Stimulated activated CD8-positive, alpha-beta memory T cell treated with anti-CD3 and anti-CD28 coated beads, Interleukin-4, amount 100 ng/mL, for 48 hours (primary cell): ENCODE measurements at places on chromosomes 5 and 9.

DNA sequence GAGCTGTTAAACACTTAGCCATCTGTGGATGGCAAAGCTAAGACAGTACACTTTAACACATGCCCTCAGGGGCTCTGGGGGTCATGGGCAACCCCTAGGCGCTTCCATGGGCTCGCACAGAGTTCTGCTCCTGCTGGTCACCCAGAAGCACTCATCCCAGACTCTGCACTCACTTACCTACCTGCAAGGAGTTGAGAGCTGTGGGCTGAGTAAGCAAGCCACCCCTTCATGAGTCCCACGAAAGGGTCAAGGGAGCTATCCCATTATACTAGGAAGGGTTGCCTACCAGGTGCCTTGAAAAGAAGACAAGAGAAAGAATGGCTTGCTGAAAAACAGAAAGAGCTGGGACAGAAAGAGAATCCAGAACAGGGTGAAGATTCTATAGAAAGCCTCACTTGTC is 72.4 kb downstream of the CFAP95 start:
- no peak for DNase-seq

DNA sequence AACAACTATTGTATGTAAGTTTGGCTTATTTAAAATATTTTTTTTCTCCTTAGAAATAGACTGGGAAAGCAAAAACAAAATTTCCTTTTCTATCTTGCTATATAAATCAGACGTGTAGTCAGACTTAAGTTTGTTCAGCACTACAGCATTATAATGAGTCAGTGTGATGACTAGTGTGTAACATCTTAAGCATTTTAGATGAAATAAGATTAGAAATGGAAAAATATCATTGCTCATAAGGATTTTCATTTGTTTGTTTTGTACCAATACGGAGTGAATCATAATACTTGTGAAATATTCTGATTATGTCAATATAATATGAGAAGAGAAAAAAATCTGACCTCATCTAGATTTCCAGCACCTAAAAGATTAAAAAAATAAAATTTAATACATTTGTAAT is 64.7 kb upstream of the RICTOR start:
- DNase-seq, result no peak

GRCh38 chr9:89364666-89365531 is 46.6 kb downstream of the SECISBP2 start:
- no peak for DNase-seq

DNA sequence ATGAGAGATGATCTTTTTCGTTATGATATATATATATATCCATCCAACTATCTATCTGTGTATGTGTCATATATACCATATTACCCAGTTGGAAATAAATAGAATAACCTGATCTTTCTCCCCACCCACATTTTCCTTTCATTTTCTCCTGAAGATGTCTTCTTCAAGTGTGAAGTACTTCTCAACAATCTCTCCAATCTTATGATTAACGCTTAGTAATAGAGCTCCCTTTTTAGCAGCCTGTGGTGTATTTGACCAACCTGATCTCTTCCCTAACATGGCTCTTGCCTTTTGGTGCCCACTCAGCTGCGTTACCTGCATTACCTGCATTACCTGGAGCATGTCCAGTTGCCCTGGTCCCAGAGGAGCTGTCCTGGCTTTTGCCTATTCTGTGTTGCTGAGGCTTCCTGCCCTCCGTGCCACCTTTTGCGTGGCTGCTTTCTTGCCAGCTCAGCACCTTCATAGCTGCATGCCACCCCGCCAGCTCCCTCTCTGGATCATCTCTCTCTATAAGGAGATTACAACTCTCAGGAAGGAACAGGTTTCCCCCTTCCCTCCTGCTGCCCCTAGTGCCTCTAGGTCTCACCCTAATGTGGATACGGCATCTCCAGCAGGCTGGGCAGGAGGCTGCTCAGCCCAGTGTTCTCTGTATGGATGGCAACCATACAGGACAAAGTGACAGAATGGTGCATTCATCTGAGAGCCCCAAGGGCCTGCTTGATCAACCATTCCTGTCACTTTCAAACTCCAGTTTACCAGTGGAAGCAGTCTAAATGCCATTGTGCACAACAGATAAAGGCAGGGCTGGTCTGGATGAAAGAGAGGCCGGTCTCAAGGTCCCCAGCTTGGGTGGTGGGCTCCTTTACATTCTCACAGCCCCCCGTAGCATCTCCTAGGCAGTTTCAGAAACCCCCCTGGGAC is 126.7 kb downstream of the GADD45G start:
- no peak for DNase-seq

- no peak for DNase-seq
Observed at GRCh38 chr9:134171316-134172197, 7.2 kb upstream of the RNU6ATAC start.

GRCh38 chr5:14123974-14124482 is 19.1 kb upstream of the TRIO start:
- no peak for DNase-seq

- no peak for DNase-seq
Observed at GRCh38 chr5:177354711-177355110, 3.0 kb upstream of the RGS14 start.

DNA sequence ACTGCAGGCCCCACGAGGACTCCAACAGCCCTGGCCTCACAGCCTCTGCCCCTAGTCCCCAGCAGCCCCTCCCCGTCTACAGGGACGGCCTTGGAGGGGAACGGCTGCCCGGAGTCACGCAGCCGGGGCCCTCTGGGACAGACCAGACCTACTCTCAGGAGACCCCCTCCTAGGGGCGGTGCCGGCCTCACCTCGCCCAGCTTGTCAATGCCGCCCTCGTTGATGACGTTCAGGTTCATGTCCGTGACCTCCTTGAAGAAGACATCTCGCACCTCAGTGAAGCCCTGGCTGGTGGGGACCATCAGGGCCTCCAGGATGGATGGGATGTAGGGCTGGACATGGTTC is 58.6 kb downstream of the LRSAM1 start:
- no peak for DNase-seq

DNA sequence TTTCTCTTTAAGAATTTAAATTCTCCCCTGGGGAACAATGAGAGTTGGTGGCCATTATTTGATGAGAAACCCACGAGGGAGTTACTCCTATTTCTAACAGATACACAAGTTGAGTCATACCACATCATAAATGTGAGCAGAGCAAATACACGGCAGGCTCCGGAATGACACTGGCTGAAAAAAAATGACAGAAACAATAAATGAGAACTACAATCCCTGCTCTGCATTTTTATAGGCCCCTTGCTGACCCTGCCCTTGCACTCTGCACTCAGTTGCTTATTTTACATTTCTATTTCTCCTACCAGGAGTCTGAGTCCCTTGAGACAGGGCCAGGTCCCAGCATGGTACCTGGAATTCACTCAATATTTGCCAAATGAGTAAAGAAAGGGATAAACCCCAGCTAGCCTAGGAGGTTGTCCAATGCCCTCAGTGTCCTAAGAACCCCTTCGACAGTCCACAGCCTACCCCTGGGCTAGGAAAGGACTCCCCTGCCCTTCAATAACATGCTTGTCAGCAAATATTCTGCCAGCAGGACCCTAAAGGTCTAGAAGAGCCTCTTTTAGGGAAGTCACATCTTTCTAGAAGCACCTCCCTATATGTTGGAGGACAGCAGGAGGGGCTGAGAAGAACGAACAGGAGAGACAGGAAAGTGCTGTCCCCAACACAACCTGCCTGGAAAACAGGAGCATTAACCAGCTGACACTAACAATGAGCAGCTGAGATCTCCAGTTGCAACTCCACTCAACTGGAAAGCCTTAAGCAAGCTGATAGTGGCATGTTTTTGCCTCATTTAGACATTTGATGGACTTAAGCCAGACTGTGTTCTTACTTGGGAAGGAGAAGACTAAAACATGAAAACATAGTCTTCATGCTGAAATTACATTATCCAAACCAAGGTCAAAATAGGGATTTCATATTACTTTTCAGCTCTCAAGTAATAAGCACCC is 191.2 kb downstream of the ACTL7B start:
- DNase-seq, result no peak

DNA sequence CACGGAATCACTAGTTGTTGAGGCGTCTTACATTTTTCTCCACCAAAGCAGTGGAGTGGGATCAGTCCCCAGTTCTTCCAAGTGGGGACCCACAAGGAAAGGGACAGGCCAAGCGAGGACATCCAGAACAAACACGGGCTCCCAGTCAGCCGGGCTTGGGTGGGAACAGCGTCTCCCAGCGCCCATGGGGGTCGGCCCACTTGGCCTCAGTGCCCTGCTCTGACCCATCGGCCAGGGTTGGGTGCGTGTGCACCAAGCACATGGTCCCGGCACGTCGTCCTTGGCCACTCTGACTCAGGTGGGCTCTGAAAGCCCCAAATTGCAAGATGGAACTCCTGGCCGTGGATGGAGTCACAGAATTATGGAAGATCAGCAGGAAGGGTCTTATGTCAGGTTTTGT is 37.9 kb downstream of the DBH start:
- DNase-seq, result no peak

DNA sequence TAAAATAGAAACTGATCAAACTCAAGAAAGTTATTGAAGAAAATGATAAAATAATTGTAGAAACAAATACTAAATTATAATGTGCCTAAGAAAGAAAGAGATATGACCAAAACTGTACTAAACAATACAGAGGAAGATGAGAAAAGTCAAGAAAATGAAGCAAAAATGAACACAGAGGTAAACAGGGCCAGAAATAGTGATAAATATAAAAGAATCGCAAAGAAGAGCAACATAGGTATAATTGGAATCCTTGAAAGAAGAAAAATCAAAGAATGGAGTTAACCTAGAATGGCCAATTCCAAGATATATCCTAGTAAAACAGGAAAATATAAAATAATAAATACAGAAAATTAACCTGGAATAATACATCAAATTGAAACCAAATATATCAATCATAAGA is 69.6 kb downstream of the CSF2 start:
- DNase-seq, result no peak

GRCh38 chr5:148734518-148734917 is 80.2 kb upstream of the HTR4 start:
- DNase-seq, result no peak

DNA sequence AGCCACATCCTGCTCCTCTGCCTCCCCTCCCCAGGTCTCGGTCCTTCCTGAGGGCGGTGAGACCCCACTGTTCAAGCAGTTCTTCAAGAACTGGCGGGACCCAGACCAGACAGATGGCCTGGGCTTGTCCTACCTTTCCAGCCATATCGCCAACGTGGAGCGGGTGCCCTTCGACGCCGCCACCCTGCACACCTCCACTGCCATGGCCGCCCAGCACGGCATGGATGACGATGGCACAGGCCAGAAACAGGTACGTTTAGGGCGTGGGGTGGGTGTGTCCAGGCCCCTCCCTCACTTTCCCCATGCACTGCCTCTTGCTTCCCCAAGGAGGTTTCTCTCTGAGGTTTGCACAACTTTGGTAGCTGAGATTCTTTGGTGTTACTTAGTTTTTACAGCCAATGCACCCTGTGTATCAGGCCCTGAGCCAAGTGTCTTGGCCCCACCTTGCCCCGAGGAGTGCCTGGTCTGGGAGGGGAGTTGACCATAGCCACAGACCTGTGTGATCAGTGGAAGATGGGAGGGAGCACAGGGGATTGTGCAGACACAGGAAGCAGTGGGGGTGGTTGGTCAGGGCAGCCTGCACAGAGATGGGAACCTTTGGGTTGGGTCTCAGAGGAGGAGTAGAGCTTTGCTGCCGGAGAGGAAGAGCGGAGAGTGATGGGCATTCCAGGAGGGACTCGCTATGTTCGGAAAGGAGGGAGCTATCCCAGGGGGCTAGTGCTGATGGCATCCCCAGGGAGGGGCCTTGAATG is 50.8 kb downstream of the GSN start:
- no peak for DNase-seq

DNA sequence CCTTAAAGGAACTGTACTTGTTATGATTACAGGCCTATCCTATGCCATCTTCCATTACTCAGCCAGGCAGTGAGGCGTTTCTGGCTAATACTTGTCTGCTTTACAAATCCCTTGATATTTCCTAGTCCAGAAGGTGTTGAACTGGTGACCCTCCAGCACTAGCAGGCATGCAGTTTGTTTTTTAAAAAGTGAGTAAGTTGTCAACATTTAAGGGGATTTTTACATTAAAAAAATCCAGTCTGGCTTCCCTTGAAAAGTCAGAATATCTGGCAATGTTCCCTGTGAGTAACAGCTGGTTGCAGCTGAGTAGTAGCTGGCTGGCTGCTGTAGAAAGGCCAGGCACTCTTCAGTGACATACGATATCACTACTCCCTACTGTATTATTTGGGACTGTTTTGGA is 21.8 kb downstream of the GRIN3A start:
- DNase-seq, result no peak

DNA sequence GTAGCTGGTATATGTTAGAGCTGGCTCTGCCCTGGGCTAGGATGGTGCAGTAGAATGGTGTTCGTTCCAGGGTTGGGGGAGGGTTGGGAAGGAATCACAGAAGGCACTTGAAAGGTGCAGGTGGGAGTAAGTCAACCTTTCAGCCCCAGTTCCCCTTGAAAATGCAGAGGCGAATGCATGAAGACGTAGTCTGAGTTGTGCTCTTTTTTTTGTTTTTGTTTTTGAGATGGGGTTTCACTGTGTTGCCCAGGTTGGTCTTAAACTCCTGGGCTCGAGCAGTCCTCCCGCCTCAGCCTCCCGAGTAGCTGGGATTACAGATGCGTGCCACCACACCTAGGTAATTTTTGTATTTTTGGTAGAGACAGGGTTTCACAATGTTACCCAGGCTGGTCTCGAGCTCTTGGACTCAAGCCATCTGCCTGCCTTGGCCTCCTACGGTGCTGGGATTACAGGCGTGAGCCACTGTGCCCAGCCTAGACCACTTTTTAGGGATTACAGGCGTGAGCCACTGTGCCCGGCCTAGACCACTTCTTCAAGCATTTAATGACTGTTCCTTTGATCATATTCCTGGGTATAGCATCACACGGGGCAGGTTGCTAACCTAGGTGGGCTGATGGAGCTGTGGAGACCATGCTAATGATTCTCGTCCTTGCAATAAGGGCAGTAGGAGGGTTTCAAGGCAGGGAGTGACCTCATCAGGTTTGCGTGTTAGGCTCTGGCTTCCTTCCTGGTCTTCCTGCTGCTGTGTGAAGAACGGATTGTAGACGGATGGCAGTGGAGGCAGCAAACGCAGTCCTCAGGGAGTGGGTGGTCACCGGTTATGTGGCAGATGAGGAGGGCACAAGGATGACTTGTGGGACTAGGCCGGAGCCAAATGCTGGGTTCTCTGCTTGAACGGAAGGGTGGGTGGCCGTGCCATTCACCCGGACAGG is 13.7 kb downstream of the EHMT1 start:
- DNase-seq, result no peak

- DNase-seq, result no peak
Observed at GRCh38 chr5:180568914-180569313, 22.4 kb downstream of the SCGB3A1 start.

- DNase-seq, result no peak
Observed at GRCh38 chr9:133671371-133671770, 35.2 kb downstream of the DBH start.

- DNase-seq, result no peak
Observed at GRCh38 chr5:103645816-103646215, 83.2 kb upstream of the NUDT12 start.

DNA sequence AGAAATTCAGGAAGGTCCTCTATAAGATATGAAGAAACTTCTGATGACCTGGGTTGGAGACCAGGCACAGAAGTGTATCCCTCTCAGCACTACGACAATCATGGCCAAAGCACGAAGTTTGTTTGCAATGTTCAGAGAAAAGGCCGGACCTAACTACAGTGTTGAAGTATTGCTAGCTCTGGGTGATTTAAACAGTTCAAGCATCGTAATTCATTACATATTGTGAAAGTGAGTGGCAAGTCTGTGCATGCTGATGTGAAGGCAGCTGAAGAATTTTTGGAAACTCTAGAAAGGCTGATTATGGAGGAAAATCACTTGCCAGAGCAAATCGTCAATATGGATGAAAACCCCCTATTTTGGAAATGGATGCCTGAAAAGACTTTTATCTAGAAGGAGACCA is 67.2 kb upstream of the PANK3 start:
- no peak for DNase-seq

GRCh38 chr5:169941542-169941941 is 38.8 kb downstream of the INSYN2B start:
- DNase-seq, result no peak
